Glomerular endothelial cell (primary cell): ENCODE measurements at places on chromosomes 12 and 14. TPM values are rescaled to one million over a fixed set of nuclear protein-coding genes. Genes with fewer than 3 reads are reported as not detected.

- DNase-seq: no peak
Measured at GRCh38 chr12:86698641-86698980, 442.4 kb upstream of the MGAT4C start.

- no peak for DNase-seq
Measured at GRCh38 chr14:48963231-48963790, 622.9 kb downstream of the RPS29 start.

GRCh38 chr14:74062809-74063150 lies 21.5 kb downstream of the ALDH6A1 start:
- DNase-seq: no peak

GRCh38 chr12:6041891-6042290 lies 82.6 kb downstream of the VWF start:
- no peak for DNase-seq

DNA sequence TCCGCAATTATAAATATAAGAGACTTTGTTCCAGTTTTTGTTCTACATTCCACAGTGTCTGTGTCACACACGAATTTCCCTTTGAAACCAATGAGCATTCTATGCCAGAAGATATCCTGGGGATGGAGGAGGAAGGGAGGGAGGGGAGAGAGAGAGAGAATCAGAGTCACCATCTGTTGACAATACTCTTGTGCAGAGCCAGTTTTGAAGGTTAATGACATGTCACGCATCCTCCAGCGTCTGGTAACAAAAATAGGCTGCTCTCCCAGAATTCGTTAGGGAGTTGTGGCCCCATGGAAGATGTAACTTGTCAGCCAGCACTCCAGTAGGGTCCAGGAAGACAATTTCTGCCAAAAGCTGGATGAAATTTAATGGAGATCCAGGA lies 213.5 kb upstream of the KRR1 start:
- DNase-seq: no peak

GRCh38 chr12:67070604-67071003 lies 198.6 kb upstream of the CAND1 start:
- DNase-seq: no peak

DNA sequence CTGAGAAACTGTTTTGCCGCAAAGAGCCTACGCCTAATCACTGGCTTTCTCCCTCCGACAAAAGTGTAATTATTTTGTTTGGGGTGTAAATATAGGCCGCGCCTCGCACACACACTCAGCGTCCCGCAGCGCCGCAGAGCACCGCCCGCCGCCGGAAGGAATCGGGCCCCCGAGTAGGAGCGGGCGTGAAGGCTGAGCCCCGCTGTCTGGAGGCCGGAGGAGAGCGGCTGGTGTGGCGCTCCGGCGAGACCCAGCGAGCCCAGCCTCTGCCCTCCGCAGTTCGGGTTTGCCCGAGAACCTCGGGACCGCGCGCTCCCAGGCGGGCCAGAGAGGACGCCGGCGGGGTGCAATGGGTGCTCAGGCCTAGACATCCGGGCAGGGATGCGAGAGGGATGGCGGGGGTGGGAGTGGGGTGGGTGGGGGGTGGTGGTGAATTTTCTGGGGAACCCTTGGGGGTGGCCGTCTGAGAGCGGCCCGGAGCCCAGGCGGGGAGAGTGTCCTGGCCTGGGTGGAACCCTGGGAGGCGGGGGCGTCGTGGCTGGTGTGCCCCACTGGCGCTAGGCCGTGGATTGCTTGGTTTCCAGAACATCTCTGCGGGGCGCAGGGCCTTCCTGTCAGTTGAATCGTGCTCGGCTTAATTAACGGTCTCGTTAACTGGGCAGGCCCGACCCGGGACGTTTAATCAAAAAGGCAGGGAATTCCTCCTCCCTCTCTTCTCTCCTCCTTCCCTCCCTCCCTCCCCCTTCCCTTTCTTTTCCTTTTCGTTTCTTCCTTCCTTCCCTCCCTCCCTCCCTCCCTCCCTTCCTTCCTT lies 4.7 kb upstream of the LHX5 start:
- no peak for DNase-seq

The TCL1B gene
- total RNA-seq: not detected in 2 replicates

The CRACR2A gene
- total RNA-seq: 6.7 and 7.9 TPM in 2 replicates
